Upper lobe of left lung (tissue), 6 donors: ENCODE measurements at places on chromosomes 5 and 9.

DNA sequence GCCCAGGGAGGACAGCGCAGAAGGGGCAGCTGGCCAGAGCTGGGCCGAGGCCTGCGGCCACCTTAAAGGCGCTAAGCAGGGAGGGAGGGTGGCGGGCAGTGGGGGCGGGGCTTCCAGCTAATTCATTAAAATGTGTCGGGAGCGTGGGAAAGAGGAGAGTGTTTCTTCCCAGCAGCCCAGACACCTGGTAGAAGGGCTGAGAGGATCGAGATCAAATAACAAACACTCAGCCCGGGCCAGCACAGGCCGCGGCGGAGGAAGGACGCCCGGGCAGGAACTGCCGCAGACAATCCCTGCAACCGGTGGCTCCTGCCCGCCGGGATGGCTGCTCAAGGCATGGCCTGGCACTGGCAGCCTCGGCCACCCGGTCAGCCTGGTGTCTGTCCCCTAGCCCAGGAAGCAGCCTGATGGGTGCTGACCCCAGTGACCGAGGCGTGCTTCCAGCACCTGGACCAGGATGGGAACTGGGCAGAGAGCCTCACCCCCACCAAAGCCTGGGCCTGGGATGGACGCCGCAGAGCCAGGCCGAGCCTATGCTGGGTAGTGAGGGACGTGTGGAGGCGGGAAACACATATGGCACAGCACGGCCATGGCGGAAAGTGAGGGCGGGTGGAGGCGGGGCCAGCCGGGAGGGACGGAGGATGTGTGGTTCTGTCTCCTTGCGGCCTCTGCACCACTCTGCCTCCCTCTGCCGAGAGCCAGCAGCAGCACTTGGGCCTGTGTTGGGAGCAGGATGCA lies 3.2 kb upstream of the NRARP start:
- peak; percentile 64 for DNase-seq

- DNase-seq: no peak
Observed at GRCh38 chr9:68672215-68672614, 32.8 kb upstream of the PIP5K1B start.

- peak; percentile 70 for DNase-seq
Observed at GRCh38 chr5:177509381-177509951, at the start of gene DOK3. Gene DOK3, minus strand, starts transcription at chr5:177509826. Its CDS starts 286 bp downstream, at chr5:177509540.

DNA sequence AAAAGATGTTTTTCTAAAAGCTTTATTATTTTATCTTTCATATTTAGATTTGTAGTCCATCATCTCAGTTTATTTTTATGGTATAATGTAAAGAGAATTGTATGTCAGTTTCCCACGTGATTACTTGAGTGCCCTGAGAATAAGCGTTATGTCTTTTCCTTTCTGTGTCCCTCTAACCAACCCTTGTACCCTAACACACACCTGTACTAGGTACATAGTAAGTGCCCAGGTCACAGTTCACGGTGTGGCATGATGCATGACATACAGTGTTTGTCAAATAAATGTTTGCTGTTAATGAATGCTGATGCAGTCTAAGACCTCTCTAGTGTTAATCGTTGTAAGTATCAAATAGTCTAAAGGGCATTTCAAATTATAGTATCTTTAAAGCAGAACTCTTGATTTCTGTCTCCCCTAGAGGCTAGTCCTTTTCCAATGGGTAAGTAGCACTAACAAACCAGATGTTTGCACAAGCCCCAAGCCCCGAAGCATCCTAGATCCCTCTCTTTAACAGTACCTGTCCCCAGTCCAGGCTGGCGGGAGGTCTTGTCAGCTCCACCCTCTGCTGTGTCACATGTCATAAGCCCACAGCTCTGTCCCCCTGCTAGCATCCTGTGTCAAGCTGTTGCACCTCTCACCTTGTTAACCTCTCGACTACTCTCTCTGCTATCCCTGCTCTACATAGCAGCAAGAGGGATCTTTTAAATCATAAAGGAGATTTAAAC lies 23.7 kb downstream of the NUP214 start:
- DNase-seq: no peak

GRCh38 chr5:160363660-160364395 lies 6.6 kb downstream of the C1QTNF2 start:
- DNase-seq: no peak

DNA sequence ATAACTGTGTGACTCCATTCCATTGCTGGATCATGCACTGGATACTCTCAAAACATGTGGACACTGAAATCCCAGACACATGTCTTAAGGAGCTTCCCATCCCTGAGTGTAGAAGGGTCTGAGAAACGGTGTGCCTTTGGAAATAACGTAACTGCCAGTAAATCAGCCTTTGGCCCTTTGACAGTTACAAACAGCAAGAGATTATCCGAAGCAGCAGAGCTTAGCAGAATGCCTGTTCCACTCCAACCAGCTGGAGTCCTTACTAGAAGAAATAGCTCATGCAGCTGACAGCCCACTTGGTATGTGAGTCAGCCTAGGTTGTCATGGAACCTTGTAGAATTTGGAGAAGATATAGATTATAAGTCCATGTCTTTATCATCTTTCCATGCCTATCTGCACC lies 7.0 kb downstream of the TMEM252 start:
- no peak for DNase-seq

GRCh38 chr5:100779669-100780375 lies 123.3 kb downstream of the ST8SIA4 start:
- DNase-seq: no peak

GRCh38 chr5:42995360-42995751 lies 44.8 kb downstream of the ANXA2R start:
- DNase-seq: no peak

GRCh38 chr5:136205941-136206340 lies 13.0 kb upstream of the SMIM32 start:
- no peak for DNase-seq

DNA sequence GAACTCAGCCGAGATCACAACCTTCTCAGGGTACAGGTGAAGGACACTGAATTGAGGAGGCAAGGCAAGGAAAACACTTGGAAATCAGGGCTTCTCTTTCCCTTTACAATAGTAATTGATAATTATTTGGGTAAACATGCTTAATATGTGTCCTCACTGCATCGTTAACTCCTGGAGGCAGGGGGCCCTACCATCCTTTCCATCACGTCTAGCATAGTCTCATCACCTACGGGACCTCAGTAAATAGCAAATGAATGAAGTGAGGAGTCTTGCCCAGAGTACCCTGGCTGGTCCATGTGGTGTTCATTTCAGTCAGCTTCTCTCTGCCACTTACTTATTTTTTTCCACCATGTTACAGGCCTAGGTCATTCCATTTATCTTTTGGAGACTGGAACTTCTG lies 2.3 kb downstream of the F2RL1 start:
- DNase-seq: no peak

DNA sequence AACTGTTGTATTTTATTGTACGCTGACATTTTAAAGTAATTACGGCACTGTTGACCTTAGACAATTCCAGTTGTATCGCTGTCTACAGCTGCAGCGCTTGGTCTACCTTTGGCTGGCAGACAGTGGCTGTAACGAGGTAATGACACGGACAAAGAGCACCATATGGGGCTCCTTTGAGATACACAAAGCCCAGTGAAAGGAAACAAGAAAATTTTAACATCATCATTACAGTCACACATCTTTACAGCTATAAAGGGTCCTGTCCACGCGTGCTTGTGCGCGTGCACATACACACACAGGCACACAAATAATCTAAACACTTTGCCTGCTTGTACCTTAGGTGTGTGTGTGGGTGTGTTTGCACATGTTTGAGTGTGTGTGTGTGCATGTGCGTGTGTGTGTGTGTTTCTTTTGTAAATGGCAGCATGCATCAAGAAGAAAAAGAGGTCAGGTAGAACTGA lies 946.0 kb downstream of the NR2F1-AS1 start:
- no peak for DNase-seq

- DNase-seq: no peak
Observed at GRCh38 chr9:128242828-128243214, 33.0 kb downstream of the GOLGA2 start.

GRCh38 chr5:57445705-57446037 lies 36.9 kb downstream of the ACTBL2 start:
- DNase-seq: no peak

GRCh38 chr5:122985954-122986721 lies 50.4 kb downstream of the PPIC start:
- DNase-seq: no peak

- peak; percentile 46 for DNase-seq
Observed at GRCh38 chr9:136306211-136307208, 2.6 kb upstream of the CCDC187 start.

GRCh38 chr5:68994645-68995044 lies 99.2 kb upstream of the SLC30A5 start:
- DNase-seq: no peak

- no peak for DNase-seq
Observed at GRCh38 chr9:134553996-134554372, 87.6 kb upstream of the COL5A1 start.

DNA sequence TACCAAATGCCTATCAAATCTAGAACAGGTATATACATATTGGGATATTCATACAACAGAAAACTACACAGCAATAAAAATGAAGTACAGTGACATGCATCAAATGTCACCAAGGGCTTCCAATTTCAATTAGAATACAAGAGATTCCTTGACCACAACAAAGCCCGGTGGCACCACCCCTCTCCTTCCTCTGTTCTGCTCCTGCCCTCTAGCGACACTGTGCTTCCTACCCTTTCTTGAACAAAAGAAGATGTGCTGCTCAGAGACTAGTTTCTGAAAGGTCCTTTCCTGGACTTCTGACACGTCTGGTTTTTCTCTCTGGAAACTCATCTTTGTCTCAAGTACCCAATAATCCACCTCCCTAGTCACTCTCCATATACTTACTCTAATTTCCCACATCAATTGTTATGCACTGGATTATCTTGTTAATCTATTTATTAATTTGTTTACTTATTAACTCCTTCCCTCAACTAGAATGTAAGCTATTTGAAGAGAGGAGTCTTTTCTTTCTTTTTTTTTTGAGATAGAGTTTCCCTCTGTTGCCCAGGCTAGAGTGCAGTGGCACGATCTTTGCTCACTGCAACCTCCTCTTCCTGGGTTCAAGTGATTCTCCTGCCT lies 70.4 kb upstream of the CTSV start:
- DNase-seq: peak; percentile 34

- peak; percentile 64 for DNase-seq
Observed at GRCh38 chr9:130343445-130343918, 77.9 kb downstream of the HMCN2 start.

DNA sequence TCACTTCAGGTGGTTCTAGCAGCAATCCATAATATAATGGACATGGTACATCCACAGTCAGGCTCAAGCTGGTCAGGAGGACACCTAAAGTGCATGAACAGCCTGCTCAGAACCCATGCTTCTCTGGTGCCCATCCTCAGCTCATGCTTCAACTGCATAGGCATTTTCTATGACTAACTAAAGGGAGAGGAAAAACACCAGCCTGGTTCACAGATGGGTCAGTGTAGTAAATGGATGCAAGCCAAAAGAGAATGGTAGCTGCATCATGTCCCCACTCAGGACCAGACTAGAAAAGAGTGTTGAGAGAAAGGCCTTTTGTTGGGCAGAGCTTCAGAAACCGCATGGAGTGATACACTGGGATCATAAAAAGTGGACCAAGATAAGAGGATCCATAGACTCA lies 556.6 kb downstream of the TLE1 start:
- no peak for DNase-seq

- no peak for DNase-seq
Observed at GRCh38 chr5:82513738-82514137, 235.6 kb upstream of the RPS23 start.

DNA sequence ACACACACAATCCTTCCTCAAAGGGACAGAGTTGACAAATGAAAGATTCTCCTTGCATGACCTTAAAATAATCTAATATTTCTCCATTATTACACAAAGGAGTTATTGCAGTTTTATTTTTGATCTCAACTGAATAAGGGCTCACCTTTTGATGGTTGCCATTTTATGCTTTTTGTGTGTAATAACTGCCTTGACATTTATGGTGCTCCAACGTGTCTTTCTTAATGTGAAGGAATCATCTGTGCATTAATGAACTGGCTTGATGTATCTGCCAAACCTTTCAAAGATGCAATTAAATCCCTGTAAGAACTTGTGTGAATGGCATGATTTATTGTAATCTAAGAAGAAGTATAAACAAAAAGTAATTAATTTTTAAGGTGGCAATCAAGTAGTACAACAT lies 1519.8 kb upstream of the CDH9 start:
- no peak for DNase-seq

- no peak for DNase-seq
Observed at GRCh38 chr5:143892271-143892670, 80.3 kb downstream of the HMHB1 start.

DNA sequence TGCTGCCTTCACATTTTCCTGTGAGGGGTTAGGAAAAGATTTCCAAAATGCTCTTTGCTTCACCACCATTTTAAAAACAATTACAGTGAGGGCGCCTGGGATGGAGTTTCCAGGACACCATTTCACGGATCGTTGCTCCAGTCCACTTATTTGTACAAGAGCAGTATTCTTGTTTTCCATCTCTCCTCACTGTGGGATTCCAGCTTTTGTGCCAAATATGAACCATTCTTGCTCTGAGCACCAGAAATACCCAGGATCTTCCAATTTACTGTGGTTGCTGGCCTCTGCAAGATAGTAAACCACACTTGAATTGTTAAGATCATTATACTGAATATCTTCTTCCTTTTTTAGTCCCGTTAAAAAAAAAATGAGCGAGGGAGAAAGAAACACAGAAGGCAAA lies 899.5 kb downstream of the TLE1 start:
- no peak for DNase-seq

DNA sequence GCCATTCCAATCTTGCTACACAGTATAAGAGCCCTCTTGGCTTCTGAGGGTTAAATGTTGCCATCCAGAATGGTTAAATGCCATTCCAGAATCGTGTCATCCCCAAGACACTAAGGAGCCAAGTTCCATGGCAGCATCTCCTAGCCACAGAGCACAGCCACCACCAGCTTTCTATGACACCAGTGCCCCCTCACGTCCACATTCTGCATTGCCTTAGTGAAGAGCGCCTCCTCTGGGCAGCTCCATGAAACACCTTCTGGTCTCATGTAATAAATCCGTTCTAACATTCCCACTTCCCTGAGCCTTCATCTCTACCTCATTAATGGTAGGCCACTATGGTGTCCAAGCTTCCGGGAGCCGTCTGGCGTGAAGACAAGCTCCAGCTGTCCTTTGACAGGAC lies 12.4 kb downstream of the CBY3 start:
- peak; percentile 56 for DNase-seq

DNA sequence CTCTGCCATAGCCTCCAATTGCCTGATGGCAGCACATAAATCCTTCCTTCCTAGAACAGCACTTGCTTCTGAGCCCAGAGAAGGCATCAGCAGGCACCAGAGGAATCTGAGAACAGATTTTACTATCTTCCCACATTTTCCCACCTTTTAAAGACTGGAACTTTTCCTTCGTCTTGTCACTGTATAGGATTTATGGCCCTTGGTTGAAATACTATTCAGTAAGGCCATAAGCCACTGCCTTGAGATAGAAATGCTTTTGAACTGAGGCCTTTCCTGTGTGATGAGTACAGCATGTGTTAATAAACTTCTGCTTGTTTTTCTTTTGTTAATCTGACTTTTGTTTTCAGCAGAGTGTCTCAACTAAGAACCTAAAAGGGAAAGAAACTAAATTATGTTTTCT lies 84.3 kb downstream of the MRPS27 start:
- no peak for DNase-seq
